Stimulated activated memory B cell treated with anti-CD40 and anti-IgM and Interleukin-4, amounts not matched to agents 10 μg/mL and 1 μg/mL and 100 μg/mL, for 72 hours (primary cell): ENCODE measurements at places on chromosomes 3 and 15.

DNA sequence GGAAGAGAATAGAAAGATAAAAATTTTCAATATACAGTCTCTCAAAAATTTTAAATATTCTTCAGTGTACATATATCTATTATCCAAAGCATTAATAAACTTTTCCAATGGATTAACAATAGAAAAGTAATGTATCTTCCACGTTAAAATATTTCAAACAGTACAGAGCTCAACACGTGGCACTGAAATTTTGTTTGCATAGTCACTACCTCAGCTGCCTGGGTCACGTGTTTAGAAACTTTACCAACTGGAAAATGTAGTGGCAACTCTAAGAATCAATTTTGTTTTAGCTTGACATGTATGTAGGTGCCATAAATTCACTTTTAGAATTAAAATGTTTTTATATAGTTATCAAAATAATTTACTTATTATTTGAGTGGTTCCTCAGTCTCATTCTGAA is 85.3 kb downstream of the CNTN3 start:
- ATAC-seq, result no peak

- no peak for ATAC-seq
Measured at GRCh38 chr15:69313432-69314000, 14.8 kb downstream of the PAQR5 start.

DNA sequence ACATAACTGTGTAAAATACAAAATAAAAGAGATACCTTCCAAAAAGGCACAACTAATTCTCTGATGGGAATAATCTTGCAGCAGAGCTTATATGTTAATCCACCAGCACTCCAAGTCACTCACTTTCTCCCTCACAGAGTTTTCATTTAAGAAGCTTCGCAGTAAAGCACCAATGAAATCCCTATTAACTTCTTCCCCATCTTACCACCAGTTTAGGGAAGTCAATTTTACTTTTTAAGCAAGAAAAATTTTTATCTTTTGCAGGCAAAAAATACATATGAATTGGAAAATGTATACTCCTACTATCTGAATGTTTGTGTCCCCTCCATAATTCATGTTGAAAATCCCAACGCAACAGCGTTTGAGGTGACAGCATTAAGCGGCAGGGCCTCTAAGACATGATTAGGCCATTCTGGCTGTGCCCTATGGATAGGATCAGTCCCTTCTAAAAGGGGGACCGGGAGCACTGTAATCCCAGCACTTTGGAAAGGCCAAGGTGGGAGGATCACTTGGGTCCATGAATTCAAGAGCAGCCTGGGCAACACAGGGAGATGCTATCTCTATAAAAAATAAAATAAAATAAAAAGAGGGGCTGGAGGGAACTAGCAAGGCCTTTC is 435.8 kb downstream of the SHQ1 start:
- ATAC-seq, result no peak

DNA sequence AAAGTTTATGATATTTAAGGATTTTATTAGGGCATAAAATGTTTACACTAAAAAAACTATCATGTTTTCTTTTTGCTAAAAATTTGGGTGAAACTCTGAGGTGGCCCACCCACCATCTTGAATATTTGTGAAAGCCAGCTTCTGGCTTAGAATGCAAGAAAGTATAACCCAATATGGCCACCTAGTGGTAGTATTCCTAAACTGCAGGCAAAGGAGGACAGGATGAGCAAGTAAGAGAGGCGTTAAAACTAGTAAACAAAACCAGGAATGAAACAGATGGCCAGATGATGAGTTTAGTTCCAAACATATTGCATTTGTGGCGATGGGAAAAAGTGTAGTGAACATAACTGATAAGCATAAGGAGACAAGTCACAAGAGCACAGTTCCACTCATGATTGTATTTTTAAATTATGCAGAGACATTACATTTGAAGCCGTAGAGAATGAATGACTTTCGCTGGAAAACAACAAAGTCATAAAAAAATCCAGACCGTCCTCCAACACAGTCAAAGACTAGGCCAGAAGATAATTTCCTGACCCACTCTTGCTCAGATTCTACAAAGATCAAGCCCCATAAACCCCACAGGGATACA is 103.3 kb upstream of the PRTG start:
- no peak for ATAC-seq

- ATAC-seq, result peak; percentile 47
Measured at GRCh38 chr3:18968120-18968519, 180.2 kb upstream of the KCNH8 start.

- no peak for ATAC-seq
Measured at GRCh38 chr15:82114660-82115059, 68.8 kb upstream of the MEX3B start.

- no peak for ATAC-seq
Measured at GRCh38 chr15:27527490-27528067, 556.6 kb downstream of the GABRG3 start.

DNA sequence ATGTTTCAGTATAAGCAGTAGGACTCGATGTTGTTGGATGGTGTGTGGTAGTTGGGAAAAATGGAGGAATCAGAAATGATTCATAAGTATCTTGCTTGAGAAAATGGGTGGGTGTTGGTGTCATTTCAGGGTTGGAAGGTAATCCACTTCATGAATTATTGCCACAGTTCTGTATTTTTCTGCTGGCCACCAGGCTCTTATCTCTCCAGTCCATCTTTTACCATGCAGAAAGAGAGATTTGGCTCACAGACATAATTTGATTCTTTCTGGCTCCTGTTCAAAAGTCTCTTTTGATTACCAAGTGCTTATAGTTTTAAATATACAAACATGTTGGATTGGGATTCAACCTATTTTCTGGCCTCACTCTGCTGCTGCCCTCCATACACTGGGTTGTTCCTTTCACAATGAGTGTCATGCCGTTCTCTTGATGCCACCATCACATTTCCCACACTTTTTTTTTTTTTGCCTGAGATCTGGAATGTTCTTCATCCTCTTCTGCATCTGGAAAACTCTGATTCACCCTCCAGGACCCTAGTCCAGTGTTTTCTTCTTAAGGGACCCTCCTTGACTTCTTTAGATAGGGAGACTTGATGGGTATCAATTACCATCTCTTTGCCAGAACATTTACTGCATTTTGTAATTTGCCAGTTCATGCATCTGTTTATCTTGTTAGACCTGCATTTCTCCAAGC is 69.4 kb upstream of the GAP43 start:
- no peak for ATAC-seq

- no peak for ATAC-seq
Measured at GRCh38 chr15:76163457-76164295, 103.9 kb downstream of the TMEM266 start.

DNA sequence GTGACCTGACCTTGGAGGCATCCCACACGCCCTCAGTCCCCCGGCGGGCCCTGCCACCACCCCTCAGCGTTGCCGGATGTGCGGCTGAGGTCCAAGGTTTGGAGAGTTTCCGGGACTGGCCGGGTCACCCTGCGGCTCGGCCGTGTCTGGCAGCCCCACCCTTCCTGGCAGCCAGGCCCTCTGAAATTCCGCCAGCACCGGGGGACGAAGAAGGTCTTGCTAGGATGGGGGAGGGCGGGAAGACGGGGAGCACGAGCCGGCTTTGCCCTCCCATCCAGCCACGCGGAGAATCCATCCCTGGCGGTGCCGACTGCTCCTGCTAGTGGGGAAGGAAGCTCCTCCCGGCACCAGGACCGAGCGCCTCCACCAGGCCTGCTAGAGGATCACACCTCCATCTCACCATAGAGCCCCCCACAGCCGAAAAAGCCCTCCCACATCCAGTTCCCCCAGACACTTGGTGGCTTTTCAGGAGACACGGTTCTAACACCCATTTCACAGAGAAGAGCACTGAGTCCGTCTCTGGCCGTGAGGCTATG is 81.5 kb downstream of the CPN2 start:
- no peak for ATAC-seq

GRCh38 chr3:187750006-187750512 is 4.8 kb upstream of the BCL6 start:
- ATAC-seq, result peak; percentile 1

GRCh38 chr3:159252772-159253384 is 451.0 kb downstream of the MFSD1 start:
- no peak for ATAC-seq

DNA sequence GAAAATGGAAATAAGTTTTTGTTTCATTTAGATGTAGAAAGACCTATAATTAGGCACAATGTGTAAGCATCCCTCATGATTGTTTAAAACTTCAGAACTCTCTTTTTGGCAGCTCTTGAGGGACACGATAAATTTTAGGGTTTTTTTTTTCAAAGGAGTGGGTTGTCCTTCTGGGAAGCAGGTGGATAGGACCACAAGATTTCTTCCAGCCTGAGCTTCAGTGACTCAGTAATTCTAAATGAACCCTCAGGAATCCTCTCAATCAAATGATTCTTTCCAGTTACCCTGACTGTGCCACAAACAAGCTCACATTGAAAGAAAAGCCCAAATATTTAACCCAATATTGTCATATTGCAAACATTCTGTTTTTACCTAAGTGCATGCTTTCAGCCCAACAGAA is 45.1 kb downstream of the COL8A1 start:
- ATAC-seq, result no peak

- no peak for ATAC-seq
Measured at GRCh38 chr3:170205302-170205701, 16.9 kb upstream of the PRKCI start.

DNA sequence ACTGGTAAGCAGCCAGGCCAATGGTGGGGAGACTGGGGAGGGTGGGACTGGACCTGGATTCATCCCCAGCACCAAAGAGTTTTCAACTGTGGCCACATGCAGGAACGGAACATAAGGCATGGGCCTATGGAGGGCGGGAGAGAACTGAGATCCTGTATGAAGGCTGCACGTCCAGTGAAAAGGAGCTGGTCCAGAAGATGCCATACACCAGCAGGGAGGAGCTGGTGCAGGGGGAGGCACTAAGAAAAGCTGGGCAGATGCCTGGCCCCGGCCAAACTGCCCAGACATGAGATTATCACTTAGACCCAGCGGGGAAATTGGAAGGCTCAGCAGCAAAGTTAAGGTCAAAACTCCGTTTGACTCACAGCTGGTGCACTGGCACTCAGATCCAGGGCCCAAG is 58.1 kb upstream of the MCF2L2 start:
- no peak for ATAC-seq
